GM12892 (cell line): ENCODE measurements at places on chromosomes 5 and 9.

DNA sequence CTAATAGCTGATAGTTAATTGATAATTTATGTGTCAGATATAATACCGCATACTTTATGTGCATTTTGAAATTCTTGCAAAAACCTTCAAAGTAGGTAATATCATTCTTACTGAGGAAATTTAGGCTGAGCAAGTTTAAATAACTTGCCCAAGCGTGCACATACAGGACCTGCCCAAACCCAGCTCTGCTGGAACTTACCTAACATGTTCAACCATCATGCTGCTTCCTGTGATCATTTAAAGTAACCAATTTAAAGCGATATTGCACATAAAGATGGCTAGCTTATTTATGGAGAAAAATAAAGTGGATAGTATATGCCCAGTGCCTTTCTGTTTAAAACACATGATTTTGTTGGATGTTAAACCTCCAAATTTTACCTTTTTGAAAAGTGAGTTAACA is 4.3 kb downstream of the FAM174A start:
- DNase-seq: no peak

DNA sequence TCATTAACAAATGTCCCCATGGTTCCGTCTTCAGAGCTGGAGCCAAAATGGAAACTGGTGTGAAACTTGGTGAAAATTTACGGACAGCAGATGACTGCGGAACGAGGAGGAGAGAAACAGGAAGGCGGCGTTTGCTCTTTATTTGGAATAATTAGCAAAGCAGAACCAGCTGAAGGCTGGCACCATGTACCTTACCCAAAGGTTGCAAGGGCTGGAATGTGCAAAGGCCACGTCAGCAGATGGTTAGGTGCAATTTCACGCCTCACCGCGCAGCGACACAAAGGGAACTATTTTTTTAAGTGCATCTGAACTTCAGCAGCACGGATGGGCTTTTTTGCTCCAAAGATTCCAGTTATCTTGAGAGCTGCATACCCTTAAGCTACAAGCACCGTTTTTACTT is 127.4 kb downstream of the COL23A1 start:
- DNase-seq: no peak

GRCh38 chr5:178111925-178112324 is 1.4 kb upstream of the N4BP3 start:
- no peak for DNase-seq

GRCh38 chr9:130128733-130129431 is 43.3 kb upstream of the NCS1 start:
- no peak for DNase-seq

DNA sequence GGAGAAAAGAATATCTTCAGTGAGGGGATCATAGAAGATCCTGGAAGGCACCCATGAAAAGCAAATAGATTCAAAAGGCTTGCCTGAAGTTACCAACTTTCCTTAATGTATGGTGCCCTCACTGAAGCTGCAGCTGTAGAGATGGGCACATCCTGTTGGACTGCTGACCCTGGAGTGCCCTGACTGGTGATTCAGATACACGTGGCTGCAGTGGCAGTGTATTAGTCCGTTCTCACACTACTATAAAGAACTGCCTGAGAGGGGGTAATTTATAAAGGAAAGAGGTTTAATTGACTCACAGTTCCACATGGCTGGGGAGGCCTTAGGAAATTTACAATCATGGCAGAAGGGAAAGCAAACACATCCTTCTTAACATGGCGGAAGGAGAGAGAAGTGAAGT is 80.3 kb downstream of the OSMR start:
- no peak for DNase-seq

GRCh38 chr5:3335301-3335700 is 260.3 kb upstream of the IRX1 start:
- DNase-seq: no peak

DNA sequence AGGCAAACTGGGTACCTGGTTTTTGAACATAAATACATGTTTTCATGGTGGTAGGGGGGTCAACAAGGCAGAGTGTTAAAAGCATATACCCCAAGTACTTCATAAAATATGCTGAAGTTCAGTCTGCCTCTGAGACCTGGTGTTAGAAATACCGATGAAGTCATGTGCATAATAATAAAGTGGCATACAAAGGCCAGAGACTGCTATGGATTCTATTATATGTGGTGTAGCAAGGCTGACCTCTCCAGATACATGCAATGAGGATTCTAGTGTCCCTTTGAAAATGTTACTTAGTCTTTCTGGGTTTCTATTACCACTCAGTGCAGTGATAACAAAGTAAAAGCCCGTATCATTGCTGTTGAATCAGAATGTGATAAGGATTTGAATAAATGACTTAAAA is 487.5 kb upstream of the ZNF608 start:
- DNase-seq: no peak

GRCh38 chr5:91296674-91297143 is 86.4 kb downstream of the ARRDC3 start:
- DNase-seq: no peak

DNA sequence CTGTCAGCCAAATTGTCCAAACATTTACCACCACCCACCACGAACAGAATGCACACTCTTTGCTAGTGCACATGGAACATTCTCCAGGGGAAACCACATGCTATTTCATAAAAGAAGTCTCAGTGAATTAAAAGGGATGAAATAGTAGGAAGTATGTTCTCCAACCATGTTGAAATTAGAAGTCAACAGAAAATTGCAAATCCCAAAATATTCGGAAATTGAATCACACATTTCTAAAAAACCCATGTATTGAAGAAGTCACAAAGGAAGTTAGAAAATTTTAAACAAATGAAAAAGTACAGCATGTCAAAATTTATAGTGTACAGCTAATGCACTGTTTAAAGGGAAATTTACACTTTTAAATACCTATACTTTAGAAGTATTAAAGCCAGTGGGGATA is 50.8 kb downstream of the TGFBR1 start:
- no peak for DNase-seq

DNA sequence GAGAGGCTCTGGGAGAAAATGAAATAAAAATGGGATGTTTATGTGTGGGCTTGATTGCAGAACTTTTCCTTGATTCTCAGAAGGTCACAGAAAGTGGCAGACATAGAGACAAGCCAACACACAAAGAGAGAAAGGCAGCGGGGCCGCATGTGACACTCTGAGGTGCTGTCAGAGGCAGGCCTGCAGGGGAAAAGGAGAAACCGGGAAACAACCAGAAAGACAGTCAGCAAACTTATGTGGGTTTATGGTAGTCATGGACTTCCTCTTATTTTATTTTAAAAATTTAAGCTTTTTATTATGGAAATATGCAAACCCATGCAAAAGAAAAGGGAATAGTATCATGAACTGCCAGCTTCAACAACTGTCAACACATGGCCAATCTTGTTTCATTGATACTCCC is 16.3 kb upstream of the IGFBPL1 start:
- no peak for DNase-seq

DNA sequence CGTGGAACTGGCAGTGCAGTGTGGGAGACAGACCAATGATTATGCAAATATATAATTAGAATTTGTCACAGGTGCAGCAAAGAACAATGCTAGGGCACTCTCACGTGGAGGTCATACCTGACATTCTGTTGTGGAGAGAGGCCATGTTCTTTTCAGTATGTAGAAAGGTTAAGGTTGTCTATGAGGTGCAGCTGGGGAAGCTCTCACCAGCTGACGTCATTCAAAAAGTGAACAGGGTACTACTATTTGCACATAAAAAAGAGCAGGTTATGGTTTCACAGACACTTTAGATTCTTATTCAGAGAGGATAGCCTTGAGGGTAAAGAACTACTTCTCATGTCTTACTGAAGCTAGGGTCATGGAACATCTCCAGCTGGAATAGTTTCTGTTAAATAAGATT is 19.1 kb downstream of the SH3GL2 start:
- no peak for DNase-seq

- DNase-seq: no peak
These were observed 5.2 kb downstream of the HNRNPAB start for GRCh38 chr5:178209334-178210072.

DNA sequence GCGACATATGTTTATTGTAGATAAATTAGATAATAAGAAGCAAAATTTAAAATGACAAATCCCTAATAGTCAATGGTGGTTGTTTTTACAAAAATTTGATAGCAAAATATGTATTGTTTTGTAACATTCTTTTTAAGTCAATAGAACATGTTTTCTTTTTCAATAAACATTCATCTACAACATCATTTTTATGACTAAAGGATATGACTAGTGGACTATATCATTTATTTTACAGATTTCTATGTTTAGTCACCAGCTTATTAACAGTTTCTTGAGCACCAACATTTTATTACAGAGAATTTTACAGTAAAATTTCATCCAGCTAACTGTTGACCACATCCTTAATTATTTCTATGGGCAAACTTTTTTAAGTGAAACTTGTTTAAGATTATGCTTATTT is 114.7 kb upstream of the IL7R start:
- DNase-seq: no peak

DNA sequence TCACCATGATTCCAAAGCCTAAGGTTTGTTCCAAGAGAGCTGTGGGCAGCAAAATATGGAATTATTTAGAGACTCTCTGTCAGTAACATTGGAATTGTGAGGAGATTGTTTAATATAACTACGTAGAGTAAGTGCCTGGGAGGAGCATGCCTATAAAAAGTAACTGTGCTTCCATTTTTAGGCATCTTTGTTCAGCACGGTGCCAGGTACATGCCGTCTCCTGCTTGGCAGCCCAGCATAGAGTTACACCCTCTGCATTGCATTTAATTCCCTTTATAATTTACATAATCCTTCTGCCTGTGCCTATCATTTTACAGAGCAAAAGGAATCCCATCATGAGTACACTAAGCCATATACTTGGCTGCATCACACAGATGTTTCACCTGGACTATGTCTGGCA is 32.1 kb upstream of the ALDH1A1 start:
- DNase-seq: no peak

GRCh38 chr5:6902094-6902493 is 188.9 kb downstream of the TENT4A start:
- no peak for DNase-seq

- no peak for DNase-seq
These were observed 26.7 kb downstream of the ALDH7A1 start for GRCh38 chr5:126568206-126568755.

- no peak for DNase-seq
These were observed 170.3 kb upstream of the WWC1 start for GRCh38 chr5:168121138-168121494.

GRCh38 chr5:65512170-65512937 is 30.6 kb upstream of the ADAMTS6 start:
- DNase-seq: no peak

DNA sequence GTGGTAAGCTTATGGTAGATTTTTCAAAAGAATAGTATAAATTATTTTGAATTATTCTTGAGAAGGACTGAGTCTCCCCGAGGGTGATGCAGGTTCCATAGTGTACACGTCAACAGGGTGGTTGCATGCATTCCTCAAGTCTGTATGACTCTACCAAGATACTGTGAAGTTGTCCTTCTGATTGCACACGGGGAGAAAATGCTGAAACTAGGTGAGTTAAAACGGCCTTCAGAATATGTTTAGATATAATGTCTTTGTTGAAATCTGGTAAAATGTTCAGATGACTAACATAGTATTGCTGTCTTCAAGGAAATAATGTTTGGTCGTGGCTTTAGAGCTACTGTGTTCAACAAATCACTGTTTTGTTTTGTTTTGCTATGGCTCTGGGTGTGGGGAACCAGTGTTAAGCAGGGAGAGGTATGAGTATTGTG is 22.4 kb upstream of the TNFAIP8 start:
- no peak for DNase-seq
